Cortex of kidney (tissue), 1 donor: ENCODE measurements at places on chromosomes 11 and 22.

DNA sequence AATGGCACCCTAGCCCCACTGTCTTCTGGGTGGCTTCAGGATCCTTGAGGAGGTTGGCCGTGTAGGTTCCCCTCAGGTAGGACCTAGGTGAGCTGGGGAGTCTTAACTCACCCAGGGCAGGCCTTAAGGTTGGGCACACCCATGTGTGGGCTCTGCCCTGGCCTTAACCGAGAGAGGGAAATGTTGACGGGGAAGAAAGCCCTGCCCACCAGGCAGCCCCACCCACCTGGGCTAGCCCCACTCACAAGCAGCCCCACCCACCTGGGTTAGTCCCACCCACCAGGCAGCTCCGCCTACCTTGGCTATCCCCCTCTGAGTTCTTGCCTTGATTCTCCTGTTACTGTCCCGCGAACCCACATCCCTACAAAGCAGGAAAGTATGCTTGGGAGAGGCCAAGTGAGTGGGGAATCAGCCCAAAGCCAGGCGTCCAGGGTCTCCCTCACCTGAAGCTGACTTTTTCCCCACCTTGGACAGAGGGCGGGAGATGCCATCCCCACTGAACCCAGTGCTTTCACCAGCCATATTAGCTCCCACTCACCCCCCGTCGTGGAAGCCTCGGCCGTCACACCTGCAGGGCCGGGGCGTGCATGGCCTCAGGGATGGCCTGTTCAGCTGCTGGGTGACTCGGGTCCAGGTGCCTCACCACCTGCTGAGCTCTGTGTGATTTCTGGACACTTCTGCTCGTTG, at the start of gene MYEOV:
Gene MYEOV, plus strand, starts transcription at position 337 of the 687 bp plus-strand sequence. CDS start 1,200 bp downstream, outside the sequence.
- no peak for DNase-seq

- DNase-seq: no peak
These were observed 34.1 kb upstream of the TOLLIP start for GRCh38 chr11:1343391-1344055.

GRCh38 chr11:95924414-95924760, 480 bp upstream of the MTMR2 start:
- no peak for DNase-seq

DNA sequence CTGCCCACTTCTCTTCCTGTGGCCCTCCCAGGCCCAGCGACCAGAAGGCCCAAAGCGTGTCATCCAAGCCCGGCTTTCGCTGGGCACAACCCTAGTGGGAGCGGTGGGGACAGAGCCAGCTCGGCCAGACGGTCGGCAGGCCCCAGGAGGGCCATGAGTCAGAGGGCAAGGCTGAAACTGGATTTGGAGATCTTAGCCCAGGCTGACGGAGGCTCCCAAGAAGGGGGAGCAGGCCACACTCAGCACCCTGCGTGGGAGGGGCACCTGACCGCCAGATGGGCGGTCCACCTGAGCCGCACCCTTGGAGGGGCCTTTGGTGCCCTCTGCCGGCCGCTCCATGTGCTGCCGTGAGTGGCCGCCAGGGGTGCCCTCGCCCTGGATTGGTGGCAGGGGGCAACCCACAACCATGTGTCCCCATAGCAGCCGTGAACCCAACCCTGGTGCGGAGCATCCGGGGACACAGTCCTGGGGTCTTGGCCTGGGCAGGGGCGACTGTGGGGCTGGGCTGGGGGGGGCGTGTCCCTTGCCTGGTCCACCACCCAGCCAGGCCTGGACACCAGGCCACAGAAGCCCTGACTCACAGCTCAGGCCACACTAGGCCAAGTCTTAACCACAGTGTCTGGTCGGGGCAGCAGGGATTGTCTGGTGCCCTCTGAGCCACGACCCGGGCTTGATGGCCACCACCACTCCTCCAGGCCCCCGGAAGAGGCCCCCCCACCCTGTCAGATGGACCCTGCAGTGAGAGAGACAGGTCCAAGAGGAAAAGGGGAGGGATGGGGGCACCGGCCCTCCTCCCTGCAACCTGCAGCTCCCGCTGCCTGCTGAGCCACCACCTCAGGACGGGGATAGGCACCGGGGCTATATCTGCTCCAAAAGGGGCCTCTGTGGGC, 19.2 kb upstream of the TALDO1 start:
- DNase-seq: no peak

GRCh38 chr11:118046051-118046963, 30.6 kb upstream of the TMPRSS4 start:
- no peak for DNase-seq

GRCh38 chr11:6204706-6205105, 651 bp upstream of the C11orf42 start:
- DNase-seq: no peak

DNA sequence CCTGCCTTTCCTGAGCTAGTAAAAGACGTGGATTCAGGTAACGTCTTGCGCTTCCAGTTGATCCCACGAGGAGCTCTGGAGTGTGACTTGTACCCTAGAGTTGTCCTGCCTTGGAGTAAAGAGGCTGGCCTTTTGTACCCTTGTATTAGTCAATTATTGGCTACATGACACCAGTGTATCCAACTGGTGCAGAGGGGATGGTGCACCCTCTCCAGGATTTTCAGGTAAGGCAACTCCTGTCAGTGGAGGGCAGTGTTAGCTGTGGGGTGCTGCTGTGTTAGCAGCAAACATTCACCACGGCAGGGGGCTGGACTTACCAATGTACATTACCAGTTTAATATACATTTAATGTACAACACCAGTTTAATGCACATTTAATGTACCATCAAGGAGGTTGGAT, 233.5 kb downstream of the MIAT start:
- no peak for DNase-seq

DNA sequence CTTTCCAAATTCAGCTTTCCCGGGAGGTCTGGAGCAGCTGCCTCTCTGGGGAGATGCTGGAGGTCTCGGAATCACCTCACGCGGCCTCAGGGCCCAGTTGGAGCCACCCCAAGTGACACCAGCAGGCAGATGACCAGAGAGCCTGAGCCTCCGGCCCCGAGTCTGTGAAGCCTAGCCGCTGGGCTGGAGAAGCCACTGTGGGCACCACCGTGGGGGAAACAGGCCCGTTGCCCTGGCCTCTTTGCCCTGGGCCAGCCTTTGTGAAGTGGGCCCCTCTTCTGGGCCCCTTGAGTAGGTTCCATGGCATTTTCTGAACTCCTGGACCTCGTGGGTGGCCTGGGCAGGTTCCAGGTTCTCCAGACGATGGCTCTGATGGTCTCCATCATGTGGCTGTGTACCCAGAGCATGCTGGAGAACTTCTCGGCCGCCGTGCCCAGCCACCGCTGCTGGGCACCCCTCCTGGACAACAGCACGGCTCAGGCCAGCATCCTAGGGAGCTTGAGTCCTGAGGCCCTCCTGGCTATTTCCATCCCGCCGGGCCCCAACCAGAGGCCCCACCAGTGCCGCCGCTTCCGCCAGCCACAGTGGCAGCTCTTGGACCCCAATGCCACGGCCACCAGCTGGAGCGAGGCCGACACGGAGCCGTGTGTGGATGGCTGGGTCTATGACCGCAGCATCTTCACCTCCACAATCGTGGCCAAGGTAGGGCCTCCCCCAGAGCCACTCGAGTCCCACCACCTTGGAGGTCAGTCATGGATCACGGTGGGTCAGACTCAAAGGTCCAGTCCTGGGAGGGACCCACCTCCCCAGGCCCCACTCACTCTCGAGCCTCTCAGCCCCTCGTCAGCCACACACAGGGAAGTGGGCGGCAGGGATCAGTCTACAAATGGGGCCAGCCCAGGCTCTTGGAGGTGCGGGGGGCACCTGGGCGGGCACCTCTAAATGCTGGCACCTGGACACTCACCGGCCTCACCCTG, 525 bp downstream of the SLC22A12 start:
- DNase-seq: no peak

- no peak for DNase-seq
These were observed 43.2 kb downstream of the GLYATL2 start for GRCh38 chr11:58801302-58801701.

DNA sequence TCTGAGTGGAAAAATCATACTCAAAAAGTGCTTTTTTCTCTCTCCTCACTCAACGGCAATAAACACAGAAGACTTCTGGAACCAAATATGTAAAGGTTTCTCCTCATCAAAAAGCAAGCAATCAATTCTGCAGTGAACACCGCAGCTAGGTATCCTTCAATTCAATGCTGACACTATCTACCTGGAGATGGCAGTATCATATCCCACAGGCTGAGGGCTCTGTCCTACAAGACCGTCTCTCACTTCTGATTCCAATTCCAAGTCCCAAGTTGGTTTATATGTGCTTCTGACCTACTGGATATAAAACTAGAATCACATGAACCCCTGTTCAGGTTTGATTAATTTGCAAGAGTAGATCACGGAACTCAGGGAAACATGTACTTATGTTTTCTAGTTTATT, 59.7 kb upstream of the LUZP2 start:
- DNase-seq: no peak

- no peak for DNase-seq
These were observed 146.1 kb downstream of the OR4C45 start for GRCh38 chr11:50178737-50179136.

DNA sequence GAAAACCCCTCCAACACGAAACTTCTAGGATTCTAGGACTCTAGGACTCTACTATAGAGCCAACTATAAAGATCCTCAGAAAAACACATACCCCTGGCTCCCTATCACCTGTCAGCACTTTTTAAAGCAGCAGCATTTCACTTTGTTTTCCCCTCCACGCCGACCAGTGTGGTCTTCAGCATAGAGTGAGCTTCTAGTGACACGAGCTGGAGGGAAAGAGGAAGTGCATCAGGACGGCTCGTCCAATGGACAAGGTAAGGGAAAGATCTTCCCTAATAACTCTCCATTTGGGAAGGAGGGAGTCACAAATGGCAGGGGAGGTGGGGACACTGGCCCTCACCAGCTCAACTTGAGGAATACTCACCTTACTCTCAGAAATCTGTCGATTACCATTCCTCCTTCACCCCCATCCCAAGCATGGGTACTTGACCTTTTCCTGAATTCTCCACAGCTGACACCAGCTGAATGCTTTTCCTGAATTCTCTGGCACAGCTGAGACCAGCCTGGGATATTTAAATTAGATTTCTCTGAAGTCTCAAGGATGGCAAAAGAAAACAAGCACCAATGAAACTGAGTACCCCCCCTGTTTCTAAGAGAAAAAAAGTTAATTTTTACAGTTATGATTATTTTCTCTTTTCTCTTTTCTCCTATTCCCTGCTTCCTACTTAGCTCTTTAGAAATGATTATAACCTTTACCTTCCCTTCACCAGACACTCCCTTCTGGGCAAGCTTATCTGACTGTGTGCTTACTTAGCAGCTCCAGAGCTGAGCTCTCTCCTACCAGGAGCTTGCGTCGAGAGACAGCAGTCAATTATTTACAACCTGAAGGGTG, 33.3 kb upstream of the NNMT start:
- DNase-seq: no peak
